ENCODE measurements at places on chromosomes 16 and 17. TPM values are rescaled to one million over a fixed set of nuclear protein-coding genes. Genes with fewer than 3 reads are reported as not detected.
A peak's percentile ranks its signal among the peaks of the same experiment; 100 is the strongest.

- no peak for DNase-seq
These were observed 13.6 kb downstream of the ATPAF2 start for GRCh38 chr17:18025241-18025944.

DNA sequence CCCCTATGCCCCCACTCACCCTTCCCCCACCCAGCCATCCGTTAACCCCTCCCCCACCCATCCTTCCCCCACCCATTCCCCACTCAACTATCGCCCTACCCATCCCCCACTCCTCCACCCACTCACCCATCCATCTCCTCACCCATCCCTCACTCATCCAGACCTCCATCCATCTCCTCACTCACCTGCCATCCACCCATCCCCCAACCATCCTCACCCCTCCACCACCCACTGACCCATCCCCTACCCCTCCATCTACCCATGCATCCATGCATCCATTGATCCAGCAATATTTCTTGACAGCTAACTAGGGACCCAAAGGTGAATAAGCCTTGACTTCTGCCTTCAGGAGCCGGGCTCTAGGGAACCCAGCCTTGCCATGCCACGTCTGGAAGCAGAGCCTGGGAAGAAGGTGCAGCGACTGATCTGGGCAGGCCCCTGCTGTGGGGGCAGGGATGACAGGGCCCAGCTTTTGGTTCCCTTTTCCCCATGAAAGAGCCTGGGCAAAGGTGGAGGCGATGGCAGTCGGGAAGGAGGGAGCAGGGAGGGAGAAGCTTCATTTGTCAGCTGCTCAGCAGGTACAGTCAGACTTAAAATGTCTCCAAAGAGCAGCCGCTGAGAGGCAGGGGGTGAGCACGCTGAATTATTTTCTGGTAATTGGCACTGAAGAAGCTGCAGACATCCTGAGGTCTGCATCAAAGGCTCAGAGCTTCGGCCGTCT, 23.1 kb upstream of the DOC2B start:
- DNase-seq = no peak

- DNase-seq = no peak
These were observed 22.2 kb downstream of the ITPRIPL2 start for GRCh38 chr16:19135896-19136438.

GRCh38 chr16:51624080-51624775, 473.2 kb upstream of the SALL1 start:
- DNase-seq = no peak

DNA sequence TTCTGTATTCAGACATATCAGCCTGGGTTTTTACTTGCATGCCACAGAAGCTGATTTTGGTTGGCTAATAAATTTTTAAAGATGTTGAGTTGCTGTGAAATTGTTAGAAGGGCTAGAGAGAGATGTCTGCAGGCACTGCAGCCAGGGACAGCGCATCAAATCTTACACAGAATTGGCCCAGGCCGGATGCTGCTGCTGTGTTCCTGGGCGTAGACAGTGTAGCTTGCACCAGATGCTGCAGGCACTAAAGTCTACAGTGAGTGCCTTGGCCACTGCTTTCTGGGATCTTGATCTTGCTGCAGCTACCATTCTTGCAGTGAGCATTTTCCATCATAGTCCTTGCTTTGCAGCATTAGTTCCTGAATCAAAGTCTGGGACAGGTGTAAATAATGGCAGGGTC, 169.9 kb downstream of the SPECC1 start:
- no peak for DNase-seq

GRCh38 chr16:81231014-81231413, 7.5 kb upstream of the BCO1 start:
- no peak for DNase-seq

- DNase-seq = no peak
These were observed 6.9 kb downstream of the ACAP1 start for GRCh38 chr17:7343250-7343649.

DNA sequence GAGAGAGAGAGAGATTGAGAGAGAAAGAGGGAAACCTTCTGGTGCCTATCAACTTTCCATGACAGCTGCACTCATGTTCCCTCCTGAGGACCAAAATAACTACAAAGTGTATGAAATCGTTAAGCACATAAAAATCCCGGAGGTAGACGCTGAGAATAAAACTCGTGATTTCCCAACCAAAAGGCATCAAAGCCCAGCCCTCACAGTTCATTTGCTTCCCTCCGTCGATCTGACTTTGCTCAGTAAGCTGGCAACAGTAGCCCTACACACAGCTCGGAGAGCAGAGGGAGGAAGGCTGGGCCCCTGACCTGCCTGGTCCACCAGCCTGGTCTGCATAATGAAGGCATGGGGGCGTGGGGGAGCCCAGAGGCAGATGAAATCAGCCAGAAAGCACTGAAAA, 273.9 kb upstream of the ZFHX3 start:
- DNase-seq = no peak

DNA sequence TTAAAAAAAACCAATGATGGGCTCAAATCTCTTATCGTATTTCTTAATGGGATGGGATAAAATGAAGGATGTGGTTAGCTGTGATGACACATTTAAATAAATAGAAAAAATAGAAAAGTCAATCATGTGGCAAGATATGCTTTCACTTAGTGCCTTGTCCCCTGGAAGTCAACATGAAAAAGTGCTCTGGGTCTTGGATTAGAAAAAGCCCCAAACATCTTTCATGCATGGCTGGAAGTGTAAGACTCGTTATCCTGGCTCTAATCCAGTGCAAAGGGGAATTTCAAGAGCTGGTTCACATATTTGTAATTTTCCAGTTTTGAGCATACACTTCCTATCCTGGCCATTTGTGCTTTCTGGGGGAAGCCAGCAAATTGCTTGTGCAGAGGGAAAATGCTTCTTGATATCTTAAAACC, 160.9 kb downstream of the MAP2K6 start:
- no peak for DNase-seq

DNA sequence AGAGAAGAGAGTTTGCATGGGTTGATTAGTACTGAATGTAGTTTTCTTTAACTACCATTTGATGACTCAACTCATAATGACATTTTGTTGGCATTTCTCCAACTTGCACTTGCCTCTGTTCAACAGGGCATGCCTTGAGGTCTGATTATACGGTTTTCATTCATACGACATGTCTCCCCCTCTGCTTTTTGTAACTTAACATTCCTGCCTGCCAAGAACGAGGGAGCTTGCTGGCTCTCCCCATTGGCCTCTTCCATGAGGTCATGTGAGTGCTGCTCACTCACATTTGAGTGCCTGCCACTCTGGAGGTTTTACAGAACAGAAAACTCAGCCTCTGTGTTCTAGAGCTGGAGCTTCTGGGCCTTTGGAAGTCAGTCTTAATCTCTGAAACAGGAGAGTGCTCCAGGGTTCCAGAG, 19.7 kb downstream of the MAP2K6 start:
- DNase-seq = no peak

DNA sequence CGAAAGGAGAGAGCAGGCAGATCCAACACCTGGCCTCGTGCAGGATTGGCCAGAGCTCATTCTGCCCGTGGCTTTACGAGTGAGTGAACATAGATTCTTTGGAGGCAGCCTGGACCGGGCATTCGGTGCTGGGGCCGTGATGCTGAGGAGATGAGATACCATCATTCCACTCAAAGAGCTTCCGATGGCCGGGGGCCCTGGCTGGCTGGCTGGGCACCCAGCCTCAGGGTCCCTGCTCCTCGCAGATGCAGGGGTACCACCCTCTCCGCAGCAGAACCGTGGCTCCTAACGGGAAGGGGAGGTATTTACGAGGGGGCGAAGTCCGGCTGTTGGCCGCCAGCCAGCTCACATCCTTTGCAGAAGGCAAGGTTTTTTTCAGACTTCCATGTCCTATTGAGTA, 66.1 kb upstream of the FOXF1 start:
- DNase-seq = no peak

DNA sequence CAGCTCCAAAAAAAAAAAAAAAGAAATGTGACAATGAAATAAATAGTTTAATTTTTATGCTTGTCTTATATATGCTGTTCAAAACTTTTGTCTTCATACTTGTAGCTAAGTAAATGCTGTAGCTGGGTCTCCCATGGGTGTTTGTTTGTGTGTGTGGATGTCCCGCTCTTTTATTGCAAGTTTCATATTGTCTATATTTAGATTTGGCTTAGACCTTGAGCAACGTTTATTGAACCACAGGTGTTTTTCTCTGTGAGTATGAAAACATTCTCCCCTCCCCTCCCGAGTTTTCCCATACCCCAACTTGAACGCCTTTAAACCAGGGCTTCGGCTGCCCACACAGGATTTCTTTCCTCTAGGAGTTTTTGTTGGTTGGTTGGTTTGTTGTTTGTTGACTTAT, 45.2 kb downstream of the MFSD11 start:
- DNase-seq = no peak

- DNase-seq = no peak
These were observed 17.8 kb downstream of the ST6GALNAC2 start for GRCh38 chr17:76567634-76568432.

DNA sequence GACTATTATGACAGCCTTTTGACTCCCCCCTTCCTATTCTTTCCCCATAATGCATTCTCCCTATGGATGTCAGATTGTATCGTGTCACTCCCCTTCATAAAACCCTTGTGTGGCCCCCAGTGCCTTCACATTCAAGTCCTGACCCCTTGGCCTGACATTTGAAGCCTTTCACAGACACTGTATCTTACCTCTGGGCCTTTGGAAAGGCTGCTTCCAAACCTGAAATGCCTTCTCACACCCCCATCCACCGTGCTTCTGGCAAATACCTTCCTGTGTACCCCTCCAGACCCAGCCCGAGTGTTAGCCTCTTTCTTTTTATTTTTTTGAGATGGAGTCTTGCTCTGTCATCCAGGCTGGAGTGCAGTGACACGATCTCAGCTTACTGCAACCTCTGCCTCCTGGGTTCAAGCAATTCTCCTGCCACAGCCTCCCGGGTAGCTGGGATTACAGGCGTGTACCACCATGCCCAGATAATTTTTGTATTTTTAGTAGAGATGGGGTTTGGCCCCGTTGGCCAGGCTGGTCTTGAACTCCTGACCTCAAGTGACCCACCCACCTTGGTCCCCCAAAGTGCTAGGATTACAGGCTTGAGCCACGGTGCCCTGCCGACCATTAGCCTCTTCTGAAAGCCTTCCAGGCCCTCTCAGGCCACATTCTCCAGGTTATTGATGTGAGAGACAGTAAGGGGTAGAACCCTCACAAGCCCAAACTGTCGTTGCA, 2.1 kb downstream of the ARMC5 start:
- DNase-seq = peak; percentile 48

ITGAD gene
- not detected for total RNA-seq

CCL1 gene
- not detected for total RNA-seq

ZNF75A gene
- 21.6 TPM for total RNA-seq

ZKSCAN2 gene
- 7.5 TPM for total RNA-seq

IQCK gene
- total RNA-seq = 3.8 TPM

CCL13 gene
- not detected for total RNA-seq

TTLL6 gene
- total RNA-seq = not detected
